ENCODE measurements at places on chromosomes 13 and 19.

DNA sequence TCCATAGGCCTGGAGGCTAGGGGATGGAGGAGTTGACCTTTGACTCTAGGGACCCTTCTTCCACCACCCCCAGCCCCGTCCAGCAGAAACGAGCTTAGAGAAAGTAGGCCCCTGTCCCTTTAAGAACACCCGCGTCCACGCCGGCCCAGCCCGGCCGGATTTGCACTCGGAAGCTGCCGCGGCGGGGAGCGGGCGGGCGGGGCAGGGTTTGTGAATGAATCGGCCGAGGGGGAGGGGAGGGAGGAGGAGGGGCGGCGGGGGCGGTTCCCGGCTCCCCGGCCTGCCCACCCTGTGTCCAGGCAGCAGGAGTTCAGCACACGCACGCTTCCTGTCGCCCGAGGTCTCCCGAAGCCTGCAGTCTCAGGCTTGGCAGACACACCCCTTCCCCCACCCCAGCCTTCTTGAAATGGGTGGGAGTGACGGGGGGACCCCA is 1.5 kb downstream of the UNC13A start:
- no peak for DNase-seq

- DNase-seq, result no peak
Measured at GRCh38 chr19:31249217-31249616, 100.0 kb downstream of the TSHZ3 start.

DNA sequence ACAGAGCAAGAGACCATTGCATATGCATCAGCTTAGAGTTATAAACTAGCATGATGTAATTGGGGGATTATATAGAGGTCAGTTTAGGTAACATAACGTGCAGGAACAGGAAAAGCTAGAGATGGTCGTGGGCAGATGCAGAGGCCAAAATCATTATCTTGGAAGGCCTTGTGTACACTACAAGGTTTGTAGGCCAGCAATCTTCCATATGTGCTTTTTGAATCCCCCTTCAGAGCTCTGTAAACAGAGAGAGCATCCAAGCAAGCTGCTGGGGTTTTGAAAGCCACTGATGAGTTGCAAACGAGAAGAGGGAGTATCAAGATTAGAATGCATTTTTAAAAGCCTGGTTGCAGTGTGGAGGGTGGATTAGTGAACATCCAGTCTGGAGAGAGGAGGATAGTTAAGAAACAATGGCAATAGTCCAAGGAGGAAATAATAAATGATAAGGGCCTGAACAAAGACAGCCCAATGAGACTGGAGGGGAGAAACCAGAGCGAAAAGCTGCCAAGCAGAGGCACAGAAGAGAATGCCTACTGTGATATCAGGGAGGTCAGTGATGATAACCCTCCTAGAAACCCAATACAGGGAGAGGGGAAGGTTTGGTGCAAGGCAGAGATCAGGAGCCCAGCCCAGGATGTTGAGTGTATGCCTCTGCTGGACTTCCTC is 109.6 kb downstream of the ZAR1L start:
- no peak for DNase-seq

- DNase-seq, result no peak
Measured at GRCh38 chr13:28220166-28220565, 81.8 kb downstream of the PAN3 start.

DNA sequence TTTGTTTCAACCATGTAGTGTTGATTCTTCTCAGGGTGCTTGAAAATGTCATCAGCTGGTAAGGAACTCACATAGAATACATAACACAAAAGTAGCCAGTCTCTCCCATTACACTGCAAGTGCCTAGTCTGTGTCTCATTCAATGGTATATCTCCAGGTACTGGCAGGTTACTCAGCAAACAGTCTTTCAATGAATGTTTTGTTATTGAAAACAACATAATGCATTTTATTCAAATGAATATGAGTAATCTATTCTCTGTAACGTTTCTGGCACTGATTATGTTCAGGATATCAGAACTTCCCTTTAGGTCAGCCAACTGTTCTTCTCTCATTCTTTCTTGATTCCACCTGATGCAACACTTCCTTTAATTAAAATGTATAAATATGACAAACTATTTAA is 68.0 kb upstream of the SLITRK1 start:
- no peak for DNase-seq

GRCh38 chr13:76703621-76704288 is 182.4 kb downstream of the KCTD12 start:
- no peak for DNase-seq

GRCh38 chr19:50060107-50060506 is 34.3 kb downstream of the ZNF473 start:
- DNase-seq, result no peak

DNA sequence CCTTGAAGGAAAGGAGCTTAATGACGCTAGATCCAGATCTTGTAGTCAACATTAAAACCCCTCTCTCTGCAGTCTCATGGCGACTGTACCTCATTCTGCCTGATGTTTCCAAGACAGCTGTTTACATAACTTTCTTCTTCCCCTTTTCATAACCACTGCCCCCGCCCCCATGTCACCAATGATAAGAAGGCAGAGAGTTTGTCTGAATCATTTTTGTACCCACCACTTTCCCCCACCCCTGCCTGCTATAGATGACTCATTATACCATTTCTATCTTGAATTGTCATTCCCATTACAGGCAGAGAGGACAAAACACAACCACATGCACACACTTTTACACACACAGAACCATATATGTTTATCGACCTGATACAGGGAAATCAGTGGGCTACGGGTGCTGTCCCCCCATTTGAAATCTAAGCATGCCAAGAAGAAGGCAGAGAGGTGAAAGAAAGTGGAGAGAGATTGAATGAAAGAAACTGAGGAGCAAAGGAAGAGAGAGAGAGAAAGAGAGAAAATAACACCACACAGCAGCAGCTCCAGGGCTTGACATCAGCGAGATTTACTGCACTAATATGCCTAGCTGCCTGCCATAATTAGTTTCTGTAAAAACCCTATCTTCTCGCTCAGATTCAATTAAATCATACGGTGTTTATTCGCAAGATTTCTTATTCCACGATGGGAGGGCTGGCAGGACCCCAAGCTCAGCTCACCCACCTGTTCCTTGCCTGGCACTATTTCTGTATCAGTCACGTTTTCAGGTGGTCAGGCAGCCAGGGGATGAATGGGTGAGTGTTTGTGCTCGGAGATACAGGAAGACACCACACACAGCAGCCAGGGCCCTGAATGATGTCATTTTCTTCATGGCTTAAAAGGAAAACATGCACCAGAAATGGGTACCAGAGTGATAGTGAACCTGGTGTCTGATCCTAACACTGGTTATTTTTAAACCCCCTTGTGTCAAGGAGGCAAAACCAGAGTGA is 114.3 kb upstream of the SERP2 start:
- peak; percentile 64 for DNase-seq

DNA sequence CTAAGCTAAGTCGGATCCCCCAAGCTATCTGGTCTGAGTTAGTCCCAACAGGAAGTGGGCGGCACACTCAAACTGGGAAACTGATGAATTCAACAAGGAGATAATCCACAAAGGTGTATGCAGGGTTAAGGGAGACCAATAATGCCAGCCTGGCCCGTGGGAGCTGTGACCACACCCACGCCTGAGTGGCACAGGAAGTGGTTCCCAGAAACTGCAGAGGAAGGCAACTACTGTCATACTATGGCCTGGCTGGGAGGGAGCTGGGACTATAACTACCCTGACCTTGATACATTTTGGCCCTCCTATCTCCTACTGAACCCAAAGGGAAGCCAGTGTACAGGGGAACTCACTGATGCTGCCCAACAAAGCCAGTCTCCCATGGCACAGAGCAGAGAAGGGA is 85.5 kb upstream of the TDRD3 start:
- DNase-seq, result no peak

GRCh38 chr19:17806945-17807344 is 12.0 kb downstream of the B3GNT3 start:
- DNase-seq, result no peak

- DNase-seq, result peak; percentile 42
Measured at GRCh38 chr13:82758044-82758443, 1124.2 kb downstream of the SLITRK1 start.

DNA sequence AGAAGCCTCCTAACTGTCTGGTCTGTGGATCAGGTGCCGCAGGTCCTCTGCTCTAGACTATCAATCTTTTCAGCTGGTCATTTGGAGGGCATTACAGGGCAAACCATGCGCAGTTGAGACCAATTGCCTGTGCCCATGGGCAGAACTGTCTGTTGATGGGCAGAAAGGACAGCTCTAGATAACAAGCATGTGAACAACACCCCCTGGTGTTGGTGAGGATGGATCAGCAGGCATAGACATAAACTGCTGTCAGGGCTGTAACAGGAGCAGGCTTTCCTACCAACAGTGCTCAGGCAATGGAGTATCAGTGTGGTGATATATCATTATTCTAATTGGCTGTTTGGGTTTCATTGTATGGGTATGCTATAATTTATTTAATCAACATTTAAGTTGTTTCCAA is 104.7 kb upstream of the KL start:
- DNase-seq, result peak; percentile 51

DNA sequence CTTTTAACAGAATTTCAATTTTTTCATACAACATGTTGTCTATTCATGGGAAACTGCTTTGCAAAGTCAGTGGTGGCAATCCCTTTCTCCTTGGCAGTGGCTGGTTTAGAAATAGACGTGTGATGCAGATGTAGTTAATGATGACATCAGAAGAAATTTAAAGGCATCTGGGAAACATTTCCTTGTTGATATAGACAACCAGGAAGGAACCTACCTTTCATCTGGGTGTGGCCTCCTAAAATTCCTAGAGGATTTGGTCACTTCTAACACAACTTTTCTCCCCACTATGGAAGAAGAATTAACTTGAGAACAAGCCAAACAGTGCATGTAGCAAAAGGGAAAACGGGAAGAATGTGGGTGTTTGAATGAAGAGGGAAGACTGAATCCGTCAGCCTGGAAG is 102.8 kb downstream of the EFNB2 start:
- no peak for DNase-seq
